Neuronal stem cell (in vitro differentiated cells): ENCODE measurements at places on chromosomes 16 and 17.

GRCh38 chr16:79407461-79408135 is 192.9 kb downstream of the MAF start:
- no peak for DNase-seq

DNA sequence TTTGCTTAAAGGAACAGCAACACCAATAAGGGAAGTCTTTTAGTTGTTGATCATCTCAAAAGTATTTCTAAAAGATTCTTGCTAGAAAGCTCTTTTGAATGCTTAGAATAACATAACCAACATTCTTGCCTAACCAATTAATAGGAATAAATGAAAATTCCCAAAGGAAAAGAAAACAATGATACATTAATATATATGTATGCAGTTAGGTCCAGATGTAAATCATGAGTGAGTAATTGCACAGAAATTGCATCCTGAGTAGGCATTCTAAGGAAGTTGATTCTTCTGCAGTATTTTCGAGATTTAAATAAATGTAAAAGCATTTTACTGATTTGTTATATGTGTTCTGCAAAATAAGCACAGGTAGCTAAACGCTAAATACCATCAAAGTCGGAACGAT is 22.1 kb downstream of the COX10 start:
- DNase-seq = no peak

GRCh38 chr17:69339937-69340336 is 13.0 kb upstream of the ABCA5 start:
- no peak for DNase-seq

- peak; percentile 54 for DNase-seq
Observed at GRCh38 chr17:78133971-78134898, 3.7 kb downstream of the TMC8 start.

- peak; percentile 90 for DNase-seq
Observed at GRCh38 chr17:41785091-41785858, 1.2 kb downstream of the JUP start.

DNA sequence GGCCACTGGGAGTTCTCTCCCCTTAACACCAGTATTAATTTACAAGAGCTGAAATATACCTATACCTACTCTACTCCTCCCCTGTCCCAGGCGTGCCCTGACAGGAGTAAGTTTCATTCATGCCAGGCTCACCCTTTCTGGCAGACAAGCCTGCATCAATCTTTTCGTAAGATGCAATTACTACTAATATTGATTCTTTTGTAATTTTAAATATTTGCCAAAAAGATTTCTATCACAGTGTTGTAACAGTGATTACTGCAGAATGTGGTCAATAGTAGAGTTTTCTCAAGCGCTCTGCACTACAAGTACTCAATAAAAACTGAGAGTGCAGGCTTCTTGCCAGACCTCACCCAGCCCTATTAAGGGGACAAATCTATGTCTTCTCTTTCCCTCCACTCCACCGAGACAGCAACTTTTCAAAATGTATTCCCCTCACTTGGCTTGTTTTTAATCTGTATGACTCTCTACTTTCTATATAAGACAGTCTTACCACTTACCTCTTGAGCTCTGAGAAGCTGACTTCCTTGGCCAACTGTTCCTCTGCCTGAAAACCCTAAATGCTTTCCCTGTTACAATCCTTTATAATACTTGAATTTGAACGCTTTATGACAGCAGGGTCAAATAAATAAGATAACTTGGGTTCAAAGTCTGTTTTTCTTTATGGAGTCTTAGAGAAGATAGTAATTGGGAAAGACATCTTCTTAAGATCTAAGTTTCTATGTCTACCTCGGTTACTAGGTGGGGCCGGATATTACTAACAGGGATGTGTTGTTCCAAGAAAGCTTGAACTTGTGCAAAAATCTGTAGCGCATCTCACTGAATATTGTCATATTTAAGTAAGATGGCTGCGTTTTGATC is at the start of gene TMIGD1:
Gene TMIGD1 (minus strand): TSS at position 555 of the 858 bp plus-strand sequence. CDS start 1,924 bp downstream, outside the sequence.
- DNase-seq = no peak

DNA sequence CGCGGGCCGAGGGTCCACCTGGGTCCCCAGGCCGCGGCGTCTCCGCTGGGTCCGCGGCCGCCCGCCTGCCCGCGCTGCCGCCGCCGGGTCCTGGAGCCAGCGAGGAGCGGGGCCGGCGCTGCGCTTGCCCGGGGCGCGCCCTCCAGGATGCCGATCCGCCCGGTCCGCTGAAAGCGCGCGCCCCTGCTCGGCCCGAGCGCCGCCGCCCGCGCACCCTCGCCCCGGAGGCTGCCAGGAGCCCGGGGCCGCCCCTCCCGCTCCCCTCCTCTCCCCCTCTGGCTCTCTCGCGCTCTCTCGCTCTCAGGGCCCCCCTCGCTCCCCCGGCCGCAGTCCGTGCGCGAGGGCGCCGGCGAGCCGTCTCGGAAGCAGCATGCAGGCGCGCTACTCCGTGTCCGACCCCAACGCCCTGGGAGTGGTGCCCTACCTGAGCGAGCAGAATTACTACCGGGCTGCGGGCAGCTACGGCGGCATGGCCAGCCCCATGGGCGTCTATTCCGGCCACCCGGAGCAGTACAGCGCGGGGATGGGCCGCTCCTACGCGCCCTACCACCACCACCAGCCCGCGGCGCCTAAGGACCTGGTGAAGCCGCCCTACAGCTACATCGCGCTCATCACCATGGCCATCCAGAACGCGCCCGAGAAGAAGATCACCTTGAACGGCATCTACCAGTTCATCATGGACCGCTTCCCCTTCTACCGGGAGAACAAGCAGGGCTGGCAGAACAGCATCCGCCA is 504 bp downstream of the FOXC2 start:
- DNase-seq = no peak

GRCh38 chr16:88376835-88377726 is 5.7 kb upstream of the ZNF469 start:
- DNase-seq = no peak

DNA sequence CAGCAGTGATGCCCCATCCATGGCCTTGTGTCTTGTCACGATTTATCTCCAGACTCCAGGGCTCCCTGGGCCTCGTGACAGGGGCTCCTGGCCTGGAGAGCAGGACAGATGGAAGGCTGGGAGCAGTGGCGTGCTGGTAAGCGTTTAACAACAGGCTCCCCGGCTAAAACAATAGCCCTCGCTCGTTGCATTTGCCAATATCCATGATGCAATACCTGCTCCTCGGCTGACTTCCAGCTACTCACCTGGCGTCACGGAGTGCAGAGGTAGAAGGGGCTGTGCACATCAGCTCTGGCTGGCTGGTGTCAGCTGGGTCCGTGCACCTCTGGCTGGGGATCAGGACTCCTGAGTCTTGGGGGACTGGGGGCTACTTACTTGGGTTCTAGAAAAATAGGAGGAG is 1.5 kb upstream of the BICDL2 start:
- no peak for DNase-seq

DNA sequence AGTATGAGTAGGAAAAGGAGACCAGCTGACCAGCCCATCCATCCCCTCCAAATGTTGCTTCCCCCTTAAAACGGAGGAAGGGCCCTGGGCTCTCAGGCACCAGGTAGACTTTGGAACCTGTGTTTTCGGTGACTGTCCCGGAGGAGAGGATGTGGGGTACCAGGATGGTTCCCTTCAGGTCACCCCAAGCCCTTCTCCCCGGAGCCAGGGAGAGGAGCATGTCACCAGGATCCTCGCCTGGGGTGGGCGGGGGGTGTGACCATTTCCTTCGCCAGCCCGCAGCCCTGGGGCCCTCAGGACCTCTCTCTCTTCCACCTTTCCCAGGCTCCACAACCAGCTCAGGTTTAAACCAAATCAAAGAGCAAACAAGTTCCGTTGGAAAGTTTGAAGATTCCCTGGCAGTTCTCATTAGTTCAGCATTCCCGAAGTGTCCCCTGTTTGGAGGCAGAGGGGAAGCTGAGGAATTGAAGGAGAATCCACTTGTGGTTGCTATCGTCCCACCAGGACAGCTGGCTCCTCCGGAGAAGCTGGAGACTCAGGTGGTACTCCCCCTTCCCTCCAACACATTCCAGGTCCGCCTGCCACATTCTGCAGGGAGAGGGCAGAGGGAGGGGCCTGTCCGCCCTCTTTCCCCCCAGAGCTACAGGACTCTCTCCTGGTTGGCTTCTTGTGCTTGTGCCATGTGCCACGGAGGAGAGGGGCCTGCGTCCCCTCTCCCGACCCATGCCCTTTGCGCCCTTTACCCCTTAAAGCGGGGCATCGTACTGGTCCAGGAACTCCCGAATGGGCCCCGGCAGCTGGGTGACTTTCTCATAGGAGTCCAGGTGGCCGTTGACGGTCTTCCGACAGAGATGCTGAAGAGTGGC is 2.0 kb downstream of the SOCS3 start:
- no peak for DNase-seq

DNA sequence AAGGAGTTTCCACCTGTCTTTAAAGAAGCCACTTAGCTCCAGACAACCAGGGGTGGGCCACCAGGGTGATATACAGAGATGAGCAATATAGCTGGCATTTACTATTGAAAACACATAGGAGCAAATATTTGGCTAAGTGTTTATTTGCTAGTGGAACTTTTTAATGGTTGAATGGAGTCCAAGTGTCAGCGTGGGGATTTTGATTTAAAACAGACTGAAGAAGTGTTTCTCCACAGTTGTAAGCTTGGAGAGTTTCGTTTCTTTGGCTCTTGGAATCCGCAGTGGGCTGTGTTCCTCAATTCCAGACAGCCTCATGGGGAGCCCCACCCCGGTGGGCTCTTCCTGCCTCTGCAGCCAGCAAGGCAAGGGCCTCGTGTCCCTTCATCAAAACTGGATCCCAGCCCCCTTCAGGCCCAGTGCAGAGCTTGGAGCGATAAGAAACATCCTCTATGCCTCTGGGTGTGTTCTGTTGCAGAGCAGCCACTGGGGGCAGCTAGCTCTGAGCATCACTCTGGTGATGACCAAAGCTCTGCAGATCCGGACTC is 36.1 kb downstream of the NOG start:
- DNase-seq = peak; percentile 21

GRCh38 chr16:80263848-80264694 is 276.7 kb upstream of the DYNLRB2 start:
- DNase-seq = no peak

GRCh38 chr16:83328936-83329335 is 478.8 kb upstream of the HSBP1 start:
- no peak for DNase-seq

- no peak for DNase-seq
Observed at GRCh38 chr17:44998646-44999045, 30.5 kb upstream of the C1QL1 start.

DNA sequence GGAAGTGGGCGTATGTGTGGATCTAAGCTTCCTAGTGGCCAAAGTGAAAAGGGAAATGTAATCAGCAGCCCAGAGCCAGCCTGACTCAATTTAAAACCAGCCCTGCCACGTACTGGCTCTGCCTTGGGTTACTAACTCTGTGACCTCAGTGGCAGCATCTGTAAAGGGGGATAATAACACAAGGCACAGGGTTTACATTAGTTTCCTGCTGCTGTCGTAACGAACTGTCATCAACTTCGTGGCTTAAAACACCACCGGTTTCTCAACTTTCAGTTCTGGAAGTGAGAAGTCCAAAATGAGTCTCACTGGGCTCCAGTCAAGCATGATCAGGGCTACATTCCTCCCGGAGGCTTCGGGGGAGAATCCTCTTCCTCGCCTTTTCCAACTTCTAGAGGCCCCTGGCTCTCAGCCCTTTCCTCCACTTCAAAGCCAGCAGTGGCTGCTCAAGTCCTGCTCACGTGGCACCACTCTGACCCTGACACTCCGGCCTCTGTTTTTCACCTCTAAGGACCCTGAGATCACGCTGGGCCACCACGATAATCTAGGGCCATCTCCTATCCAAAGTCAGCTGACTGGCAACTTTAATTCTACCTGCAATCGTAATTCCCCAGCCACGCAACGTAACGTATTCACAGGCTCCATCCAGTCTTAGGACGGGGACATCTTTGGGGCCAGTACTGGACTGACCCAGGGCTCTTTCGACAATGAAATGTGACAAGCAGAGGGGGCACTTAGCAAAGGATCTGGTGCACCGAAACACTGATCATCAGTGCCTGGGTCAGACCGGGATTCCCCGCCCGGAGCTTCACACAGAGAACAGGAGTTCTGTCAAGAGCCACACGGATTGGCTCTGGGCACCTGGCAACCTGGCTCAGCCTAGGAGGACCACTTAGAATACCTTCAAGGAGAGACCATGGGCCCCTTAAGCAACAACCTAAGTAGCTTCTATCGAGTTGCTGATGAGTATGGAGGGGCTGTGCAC is 14.5 kb downstream of the TMC6 start:
- DNase-seq = no peak

GRCh38 chr16:83681381-83681956 is 126.3 kb upstream of the HSBP1 start:
- no peak for DNase-seq

- DNase-seq = no peak
Observed at GRCh38 chr17:51500454-51500853, 240.1 kb downstream of the UTP18 start.

DNA sequence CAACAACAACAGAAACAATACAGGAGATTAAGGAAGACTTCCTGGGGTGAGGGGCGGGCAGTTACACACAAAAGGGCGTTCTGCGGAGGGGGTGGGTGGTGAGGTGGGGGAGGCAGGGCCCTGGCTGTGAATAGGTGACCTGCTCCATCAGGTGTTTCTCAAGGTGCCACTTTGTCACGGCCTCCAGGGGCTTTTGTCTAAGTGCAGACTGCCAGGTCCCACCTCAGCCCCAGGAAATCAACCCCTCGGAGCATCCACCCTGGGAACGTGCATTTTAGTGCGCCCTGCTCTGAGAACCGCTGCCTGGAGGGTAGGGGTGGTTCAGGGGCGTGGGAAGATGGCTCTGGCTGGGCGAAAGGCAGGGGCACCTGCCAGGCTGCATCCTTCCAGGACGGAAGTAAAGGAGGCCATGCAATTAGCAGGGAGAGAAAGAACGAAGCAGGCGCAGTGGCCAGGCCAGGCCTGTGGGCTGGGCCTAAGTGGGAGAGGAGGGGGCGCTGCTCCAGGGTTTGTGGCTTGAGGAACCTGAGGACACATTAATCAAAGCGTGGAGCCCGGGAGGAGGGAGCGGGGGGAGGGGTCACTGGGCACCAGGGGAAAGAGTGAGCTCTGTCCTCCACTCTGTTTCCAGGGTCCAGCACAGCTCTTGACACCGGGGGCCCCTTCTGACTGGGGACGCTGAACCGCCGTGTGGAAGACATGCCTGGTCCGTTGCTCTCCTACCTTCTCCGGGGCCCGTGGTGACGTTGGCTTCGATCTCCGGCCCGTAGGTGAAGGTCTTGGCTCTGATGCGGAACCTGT is 49.4 kb upstream of the CDC42EP4 start:
- DNase-seq = peak; percentile 62

- no peak for DNase-seq
Observed at GRCh38 chr17:70564006-70564620, 394.8 kb downstream of the KCNJ2 start.
